ENCODE measurements at places on chromosomes 7 and 10.
A peak's percentile ranks its signal among the peaks of the same experiment; 100 is the strongest.

DNA sequence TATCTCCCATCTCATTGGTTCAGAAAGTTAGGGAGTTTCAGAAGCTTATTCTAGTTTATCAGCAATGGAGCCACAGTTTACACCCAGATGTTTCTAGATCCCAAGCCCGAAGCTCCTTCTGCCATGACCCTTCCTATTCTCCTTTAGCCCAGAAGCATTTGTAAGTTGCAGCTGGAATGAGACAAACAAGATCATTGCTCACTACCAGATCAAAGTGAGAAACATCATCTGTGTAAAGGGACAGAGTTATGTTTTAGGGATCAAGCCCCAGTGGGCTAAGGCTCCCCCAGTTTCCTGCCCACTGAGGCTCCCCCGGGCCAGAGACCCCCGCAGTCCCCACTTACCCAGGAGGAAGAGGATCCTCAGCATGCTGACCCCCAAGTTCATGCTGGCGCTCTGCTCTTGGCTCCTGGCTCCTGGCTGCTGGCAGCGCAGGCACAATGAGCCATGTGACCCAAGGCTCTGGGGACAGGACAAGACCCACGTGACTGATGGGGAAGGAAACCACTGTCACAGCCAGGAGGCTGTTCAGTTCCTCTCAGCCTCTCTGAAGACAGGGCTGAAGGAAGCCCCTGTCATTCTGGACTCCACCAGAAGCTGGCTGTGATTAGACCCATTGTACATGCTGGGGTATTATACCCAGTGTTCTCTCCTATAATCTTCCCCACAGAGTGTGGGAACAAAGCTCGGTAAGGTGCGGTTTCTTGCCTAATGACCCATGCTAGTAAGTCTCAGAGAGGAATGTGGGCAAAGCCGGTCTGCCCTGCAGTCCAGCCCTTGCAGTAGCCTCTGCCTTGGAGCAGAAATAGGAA, at the start of gene TMEM273:
TMEM273 (minus strand) TSS at position 442 of the 812 bp plus-strand sequence; CDS start at position 387, 55 bp downstream.
- DNase-seq = peak; percentile 35

DNA sequence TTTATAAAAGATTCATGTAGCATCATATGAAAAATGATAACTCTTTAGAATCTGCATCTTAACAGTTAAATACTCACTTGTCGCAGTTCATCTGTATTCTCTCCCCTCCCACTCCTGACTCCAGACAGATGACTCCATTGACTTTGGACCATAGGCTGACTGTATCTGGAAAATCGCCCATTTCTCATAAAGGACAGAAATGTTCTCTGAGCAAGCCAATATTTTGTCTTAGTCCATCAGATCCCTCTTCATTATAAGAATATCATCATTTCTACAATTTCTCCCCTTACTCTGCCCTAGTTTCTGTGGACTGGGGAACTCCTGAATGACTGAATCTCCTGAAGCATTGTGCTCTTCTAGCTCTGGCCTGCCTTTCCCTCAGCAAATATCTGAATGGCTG, 125.4 kb downstream of the SEMA3D start:
- DNase-seq = no peak

DNA sequence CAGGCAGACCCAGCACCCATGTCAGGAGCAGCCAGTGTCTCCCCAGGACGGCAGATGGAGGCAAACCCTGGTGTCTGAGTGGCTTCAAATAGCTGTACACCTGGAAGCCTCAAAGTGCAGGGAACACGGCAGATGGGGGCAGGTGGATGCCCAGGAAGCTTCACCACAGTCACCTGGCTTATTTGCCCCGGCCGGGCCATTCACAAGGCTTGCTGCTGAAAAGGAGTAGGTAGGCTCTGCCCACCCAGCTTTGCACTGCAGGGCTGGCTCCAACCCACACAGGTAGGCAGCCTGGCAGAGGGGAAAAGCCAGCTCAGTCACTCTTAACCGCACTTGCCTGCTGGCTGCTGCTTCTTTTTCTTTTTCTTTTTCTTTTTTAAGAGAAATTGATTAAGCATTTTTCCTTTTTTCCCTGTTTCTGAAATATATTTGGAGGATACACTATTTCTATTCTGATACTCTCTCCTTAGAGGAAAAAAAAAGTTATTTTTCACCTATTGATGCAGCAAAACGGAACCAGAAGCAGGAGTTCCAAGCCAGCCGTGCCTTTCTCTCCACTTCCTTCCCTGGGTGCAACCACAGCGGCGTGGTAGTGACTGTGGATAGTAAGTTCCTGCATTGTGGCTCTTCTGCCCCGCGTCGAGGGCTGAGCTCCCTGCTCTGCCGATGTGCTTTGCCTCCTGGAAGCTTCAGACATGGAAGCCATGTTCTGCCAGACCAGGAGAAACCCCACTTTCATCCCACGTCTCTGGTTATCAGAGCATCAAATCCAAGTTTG, 118.3 kb downstream of the KLF6 start:
- DNase-seq = no peak

DNA sequence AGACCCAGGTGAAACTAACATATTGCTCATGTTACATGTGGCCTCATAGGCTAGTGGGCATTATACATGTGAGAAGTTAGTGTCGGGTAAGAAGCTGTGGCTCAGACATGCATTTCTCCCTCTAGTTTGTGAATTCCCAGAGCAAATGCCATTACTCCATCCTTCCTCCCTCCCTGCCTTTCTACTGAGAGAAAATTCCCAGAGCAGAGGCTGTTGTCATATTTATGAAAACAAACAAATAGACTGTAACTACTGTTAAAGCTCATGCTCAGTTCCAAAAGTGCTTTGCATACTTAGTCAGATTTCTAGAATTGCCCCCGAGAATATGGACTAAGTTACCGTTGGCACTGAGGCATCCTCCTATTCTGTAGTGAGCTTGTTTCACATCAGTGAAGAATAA, 29.0 kb downstream of the ZNRF2 start:
- no peak for DNase-seq

DNA sequence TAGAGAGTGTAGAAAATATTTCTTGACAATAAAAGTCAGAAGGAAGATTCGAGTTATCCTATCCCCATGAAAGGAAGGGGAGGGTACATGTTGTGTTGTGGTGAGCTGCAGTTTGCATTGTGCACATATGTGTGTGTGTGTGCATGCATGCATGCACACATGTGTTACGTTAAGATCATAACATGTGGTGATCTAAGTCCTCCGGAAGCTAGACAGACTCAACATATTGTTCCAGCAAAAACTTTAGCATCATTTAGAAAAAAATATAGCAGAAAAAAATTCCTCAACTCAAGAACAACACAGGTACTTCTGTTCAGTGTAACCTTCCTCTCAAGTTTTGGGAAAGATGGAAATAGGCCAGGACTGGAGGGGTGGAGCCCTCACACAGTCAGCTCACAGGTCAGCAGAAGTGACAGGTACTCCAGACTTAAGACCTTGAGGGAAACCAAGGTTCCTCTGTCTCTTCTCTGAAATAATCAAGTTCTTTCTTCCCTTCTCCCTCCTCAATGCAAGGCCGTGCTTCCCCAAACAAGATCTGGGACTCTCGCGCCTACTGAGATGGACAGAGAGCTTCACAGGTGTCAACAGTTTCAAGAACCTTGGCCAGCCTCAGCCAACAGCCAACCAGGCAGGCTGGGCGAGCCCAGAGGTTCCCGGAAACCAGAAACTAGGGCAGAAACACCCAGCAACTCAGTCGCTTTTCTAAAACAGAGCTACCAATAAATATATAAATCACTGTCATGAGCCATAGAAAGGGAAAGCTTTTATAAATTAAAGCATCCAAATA, 205.2 kb downstream of the FAM107B start:
- no peak for DNase-seq

GRCh38 chr7:136585954-136586670, 282.3 kb upstream of the CHRM2 start:
- DNase-seq = no peak

DNA sequence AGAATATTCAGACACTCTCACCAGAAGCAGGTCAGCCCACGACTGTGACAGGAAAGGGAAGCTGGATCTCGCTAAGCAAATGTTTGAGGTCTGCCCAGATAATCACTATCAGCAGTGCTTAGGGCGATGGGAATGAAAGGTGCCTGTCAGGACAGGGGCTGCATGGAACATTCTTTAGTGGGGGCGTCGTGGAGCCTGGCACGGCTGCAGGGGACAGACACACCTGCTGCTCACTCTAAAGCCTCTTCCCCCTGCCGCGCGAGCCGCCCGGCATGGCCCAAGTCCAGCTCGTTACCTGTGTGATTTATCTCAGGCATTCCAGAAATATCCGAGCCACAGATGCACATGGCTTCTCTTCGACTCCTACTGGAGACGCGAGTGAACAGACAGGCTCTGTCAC, 235.5 kb downstream of the GLRX3 start:
- no peak for DNase-seq

GRCh38 chr7:111264981-111265380, 174.1 kb downstream of the LRRN3 start:
- no peak for DNase-seq

GRCh38 chr10:11757454-11757820, 15.3 kb downstream of the ECHDC3 start:
- DNase-seq = no peak

GRCh38 chr10:6781133-6781770, 201.2 kb upstream of the PRKCQ start:
- no peak for DNase-seq
